ENCODE measurements at places on chromosomes 3 and 15.

DNA sequence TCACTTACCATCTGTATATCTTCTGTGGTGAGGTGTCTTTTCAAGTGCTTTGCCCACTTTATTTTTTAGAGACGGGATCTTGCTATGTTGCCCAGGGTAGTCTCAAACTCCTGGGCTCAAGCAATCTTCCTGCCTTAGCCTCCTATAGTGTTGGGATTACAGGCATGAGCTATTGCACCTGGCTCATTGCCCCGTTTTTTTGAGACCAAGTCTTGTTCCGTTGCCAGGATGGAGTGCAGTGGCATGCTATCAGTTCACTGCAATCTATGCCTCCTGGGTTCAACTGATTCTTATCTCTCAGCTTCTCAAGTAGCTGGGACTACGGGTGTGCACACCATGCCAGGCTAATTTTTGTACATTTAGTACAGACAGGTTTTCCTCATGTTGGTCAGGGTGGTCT is 52.5 kb upstream of the TTBK2 start:
- DNase-seq, result no peak

GRCh38 chr15:68580026-68580882 is 1.5 kb downstream of the CORO2B start:
- DNase-seq, result no peak

DNA sequence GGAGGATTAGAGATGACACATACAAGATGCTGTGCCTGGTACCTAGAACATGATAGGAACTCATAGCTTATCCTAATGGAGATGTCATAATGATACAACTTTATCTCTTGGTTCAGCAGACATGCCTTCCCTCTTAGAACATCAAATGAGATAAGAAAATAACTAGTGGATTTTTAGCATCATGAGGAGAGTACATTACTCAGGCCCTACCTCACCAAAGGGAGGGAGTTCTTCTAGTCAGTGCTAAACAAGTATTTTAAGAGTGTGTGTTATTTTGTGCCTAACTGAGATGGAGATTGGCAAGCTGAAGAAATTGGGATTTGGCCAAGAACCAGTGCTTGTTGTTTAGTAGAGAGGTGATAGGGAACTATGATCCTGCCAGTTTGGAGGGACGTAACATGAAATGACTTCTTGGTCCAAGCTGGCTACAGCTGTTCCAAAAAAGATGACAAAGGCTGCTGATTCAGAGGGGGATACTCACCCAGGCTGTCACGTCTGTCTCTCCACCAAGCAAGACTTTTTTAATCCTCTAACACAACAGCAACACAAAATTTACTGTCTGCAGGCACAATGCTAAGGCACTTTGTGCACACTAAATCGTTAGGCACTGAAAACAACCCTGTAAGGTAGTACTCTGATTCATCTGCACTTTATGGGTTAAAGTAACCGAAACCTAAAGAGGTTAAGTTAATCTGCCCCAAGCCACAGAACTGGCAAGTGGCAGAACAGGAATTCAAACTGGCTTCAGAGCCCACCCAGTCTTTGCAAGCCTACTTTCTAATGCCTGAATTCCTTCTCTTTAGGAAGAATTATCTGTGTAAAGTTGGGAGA is 126.5 kb downstream of the CMSS1 start:
- DNase-seq, result no peak

- no peak for DNase-seq
Measured at GRCh38 chr3:32930161-32930560, 21.3 kb upstream of the CCR4 start.

GRCh38 chr3:35385271-35385670 is 254.1 kb upstream of the ARPP21 start:
- no peak for DNase-seq

DNA sequence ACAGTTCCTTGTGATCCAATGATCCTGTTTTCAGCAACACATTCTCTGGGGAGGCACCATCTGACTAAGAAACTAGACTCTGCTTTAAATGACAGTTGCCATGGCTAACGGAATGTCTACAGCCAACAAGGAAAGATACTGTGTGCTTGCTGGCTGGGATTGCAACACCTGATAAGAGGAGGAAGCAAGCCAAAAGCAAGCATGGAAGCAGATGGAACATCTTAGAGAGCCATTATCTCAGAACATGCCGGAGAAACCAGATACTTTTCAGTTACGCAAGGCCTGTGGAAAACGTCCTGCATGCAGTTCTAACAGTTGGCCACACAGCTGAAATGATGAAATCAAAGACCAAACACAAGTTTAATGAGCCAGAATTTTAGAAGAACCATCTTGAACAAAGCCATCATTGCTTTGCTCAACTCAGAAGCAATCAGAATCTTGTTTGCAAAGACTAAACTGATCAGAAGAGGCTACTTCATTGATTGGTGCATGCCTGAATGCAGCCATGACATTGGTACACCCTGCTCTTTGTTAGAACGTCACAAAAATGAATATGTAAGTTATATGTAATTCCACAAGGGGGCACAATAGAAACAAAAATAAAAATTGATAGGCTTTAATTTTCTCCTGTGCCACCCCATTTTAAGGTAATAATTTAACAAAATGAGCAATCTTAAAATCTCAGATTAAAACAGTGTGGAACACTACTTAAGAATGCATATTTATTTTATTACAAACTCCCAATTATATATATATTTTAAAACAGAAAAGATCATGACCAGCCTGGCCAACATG is 50.8 kb downstream of the GXYLT2 start:
- DNase-seq, result peak; percentile 63

DNA sequence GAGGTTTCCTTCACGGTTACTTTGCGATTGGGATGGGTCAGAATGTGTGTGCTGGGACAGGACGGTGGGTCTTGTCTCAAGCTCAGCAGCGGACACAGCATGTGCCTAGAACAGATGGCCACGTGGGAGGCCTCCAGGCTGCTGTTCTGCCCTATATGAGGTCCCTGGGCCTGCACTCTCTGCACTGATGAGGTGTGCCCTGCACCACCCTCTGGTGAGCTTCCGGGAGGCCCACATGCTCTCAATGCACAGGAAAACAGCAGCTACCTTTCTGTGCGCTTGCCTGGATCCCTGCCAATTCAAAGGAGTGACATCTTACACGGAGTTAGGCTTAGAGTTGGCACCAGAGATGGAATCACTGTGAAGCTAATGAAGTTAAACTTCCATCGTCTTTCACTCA is 59.8 kb downstream of the BOC start:
- no peak for DNase-seq

- no peak for DNase-seq
Measured at GRCh38 chr3:178001670-178002101, 534.5 kb upstream of the KCNMB2 start.

DNA sequence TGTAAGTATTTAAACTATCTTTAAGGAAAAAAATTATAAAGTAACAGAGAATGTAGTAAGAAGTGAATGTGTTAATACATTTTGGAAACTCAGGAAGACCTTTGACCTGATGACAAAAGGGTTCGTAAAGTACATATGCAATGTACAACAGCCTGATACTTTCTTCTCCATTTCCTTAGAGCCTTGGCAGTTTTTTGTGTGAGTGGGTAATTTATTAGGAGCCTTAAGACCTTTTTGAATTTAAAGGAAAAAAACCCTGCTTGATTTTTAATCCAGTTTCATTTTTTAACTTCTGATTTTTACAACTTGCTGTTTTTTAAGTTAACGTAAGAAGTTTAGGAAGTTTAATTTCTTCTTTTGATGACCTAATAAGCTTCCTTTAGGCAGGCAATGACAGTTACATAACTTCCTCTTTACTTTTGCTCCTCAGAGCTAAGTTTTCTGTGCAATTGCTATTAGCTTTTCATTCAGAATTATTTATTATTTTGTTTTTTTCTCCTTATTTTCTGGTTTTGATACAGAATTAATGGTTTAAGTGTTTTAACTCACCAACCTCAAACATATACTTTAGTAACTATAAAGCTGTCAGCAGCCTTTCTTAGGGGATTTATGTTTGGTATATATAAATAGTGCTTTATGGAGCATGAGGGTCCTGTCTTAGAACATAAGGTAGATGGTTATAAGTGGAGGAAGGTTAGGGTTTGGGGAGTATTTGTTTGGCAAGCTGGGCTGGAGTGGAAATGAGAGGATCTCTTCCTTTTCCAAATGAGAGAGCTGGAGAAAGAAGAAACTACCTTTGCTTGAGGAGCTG is 35.2 kb downstream of the ARMC8 start:
- DNase-seq, result no peak

GRCh38 chr3:106514431-106514830 is 645.6 kb upstream of the CBLB start:
- DNase-seq, result no peak

DNA sequence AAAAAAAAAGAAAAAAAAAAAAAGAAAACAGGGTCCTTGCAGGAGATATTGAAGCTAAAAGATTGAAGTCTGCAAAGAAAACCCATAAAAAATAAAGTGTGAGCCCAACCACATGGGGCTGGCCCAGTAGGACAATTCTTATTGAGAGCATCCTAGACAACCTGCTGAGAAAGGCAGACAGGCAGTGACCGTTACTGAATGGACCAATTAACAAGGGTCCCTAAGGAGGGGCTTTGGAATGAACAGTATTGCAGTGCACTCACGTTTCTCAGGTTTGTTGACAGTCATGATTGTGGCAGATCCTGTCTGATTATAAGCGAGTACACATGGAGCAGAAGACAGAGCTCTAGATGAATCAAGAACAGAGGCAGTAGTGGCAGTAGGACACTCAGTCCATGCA is 168.6 kb downstream of the LSAMP start:
- no peak for DNase-seq

DNA sequence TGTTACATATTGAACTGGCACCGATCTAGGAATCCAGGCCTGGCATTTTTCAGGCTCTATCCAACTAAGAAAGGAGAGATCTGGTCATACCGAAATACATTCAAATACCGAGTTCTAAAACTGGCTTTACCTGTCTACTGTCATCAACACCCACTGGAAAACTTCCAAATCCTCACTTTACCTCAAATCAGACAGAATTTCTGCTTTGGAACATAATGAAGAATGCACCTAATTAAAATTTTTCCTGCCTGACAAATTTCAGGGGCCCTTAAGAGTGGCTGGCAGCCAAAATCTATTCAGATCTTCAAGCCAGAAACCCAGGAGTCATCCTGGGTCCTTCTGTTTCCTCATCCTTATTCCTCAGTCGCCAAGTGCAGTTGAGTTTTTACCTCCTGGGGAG is 198.6 kb upstream of the FEZF2 start:
- no peak for DNase-seq

DNA sequence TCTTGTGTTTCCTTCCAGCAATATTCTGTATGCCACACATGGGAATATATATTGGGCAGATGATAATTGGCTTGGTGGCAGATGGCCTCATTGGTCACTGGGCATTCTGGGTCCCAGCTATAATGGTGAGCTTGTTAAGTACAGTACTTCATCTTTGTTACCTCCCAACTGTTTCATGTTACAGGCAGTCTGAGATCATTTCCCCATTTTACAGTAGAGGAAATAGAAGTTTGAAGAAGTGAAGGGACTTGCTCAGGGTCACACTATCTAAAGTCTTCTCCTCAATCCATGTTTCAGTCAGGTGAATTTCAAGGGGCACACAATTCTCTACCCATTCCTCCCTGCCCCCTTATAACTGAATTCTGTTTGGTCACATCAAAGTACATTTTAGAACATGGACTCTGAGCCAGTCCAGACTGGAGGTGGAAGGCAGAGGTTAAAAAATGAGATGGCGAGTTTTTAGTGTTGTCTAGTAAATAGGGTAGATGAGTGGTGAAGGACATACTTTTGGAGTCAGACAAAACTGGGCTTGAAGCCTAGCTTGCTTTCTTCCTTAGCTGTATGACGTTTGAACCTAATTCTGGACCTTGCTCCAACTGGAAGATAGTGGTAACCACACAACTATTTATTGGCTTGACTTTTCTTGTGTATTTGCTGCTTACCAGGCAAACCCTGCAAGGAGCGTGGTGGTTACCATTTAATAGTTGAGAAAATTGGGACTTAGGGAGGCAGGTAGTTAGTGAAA is 2.5 kb downstream of the EEFSEC start:
- no peak for DNase-seq

DNA sequence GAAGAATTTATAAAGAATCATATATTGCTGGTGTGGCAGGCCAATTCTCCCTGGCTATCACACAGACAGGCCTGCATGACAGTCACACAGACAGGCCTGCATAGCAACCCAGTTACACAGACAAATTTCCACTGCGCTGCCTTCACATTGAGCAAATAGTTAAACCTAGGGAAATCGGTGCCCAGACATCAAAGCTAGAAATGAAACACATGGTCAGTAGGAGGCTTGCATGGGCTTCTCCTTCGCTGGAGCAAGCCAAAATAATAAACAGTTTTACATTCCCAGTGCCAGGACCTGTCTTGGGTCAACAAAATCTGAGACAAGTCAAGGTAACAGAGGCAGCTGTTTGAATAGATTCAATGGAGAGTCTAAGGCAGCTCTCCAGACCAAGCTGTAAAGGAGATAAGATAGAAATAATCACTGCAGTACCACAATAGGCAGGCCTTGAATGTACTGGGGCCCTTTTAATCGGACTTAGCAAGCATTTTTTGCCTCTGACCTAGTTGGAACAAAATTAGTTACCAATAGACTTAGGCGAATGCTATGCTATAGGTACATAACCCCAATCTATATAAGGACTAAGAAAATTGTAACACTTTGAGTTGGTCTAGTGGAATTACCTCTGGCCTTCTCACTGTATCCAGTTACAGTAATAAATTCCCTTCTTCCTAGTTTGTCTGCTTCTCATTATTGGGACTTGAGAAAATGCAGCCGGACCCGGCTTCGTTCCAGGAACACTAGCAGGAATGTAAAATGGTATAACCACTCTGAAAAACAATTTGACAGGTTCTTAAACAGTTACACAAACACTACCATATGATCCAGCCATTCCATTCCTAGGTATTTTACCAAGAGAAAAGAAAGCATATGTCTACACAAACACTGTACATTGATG is 274.7 kb upstream of the UBE2E2 start:
- DNase-seq, result no peak

DNA sequence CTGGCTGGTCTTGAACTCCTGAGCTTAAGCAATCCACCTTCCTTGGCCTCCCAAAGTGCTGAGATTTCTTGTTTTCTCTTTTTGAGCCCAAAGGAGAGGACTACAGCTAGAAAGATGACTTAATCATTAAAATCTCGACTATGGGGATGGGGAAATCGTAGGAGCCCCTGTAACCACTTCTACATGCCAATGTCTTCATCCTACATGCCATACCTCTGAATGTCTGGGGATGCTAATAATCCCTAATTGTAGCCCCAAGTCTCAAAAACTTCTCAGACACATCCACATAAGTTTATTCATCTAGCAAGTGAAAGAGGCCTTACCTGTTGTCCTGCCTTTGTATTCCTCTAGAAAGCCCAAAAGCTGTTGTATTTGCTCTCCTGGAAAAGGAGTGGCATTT is 3.7 kb upstream of the RHOV start:
- no peak for DNase-seq
